ENCODE measurements at places on chromosomes 1 and 21.

DNA sequence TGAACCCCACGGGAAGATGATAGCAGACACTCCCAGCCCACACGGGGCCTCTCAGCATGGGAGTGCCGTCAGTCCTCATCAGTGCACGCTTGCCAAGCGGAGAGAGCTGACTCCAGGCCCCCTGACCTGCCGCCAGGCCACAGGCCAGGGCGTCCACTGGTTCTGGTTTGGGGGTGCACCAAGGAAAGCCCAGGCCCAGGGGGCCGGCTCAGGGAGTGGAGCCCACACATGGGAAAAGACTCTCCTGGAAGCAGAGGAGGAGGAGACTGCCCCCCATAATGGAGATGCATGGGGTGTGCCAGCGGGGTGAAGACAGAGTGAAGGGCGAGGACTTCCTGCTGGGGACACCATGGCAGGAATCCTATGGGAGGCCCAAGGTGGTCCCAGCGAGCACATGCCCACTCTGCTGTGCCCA lies 6.4 kb downstream of the TRIM11 start:
- no peak for DNase-seq

DNA sequence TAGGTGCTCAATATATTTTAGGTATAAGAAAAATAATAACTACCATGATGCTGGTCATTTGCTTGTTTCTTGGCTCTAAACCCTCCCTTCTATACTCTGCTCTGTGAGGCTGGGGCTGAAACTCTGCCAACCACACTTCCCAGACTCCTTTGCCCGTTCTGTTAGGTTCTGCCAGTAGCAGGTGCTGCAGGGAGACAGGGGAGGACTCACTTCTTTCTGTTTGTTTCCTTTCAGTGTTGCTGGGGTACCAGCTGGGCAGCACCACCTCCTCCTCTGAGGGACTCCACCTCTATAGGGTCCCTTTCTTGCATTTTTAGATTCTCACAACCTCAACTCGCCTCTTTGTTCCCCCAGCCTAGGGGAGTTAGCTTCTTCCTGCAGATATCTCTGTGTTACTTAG lies 17.0 kb upstream of the SH2D2A start:
- no peak for DNase-seq

- DNase-seq = no peak
Observed at GRCh38 chr1:230966358-230966873, 12.2 kb downstream of the TTC13 start.

DNA sequence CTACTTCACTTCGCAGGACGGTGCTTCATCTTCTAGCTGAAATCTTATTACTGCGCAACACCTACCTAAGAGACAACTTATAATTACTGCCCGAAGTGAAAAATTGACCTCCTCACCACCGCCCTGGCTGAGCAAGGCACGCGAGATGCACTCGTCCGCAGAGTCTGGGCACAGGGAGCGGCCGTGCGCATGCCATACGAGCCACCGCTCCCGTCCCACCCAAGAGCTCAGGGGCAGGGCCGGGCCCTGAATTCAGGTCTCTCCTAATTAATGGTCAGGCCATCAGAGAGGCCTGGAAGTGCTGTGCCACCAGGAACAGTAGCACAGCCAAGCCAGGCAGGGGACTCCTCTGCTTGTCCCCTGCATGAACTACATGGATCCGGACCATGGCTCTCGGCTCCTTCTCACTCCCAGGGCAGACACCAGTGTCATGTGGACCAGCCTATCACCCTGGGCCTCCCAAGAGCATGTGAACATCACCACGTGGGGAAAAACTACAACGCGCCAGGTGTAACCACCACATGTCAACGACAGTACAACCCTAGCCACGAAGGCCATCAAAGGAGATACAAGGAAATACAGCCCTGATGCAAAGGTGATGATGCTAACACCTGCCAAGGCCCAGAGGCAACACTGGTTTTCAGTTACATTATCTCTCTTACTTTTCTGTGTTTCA lies 11.5 kb downstream of the RIPK4 start:
- no peak for DNase-seq

GRCh38 chr1:64328193-64328592 lies 124.8 kb downstream of the UBE2U start:
- no peak for DNase-seq

Data from foreskin fibroblast (primary cell).